ENCODE measurements at places on chromosomes 7 and 10.

GRCh38 chr7:144866189-144866588, 30.3 kb upstream of the TPK1 start:
- no peak for DNase-seq

DNA sequence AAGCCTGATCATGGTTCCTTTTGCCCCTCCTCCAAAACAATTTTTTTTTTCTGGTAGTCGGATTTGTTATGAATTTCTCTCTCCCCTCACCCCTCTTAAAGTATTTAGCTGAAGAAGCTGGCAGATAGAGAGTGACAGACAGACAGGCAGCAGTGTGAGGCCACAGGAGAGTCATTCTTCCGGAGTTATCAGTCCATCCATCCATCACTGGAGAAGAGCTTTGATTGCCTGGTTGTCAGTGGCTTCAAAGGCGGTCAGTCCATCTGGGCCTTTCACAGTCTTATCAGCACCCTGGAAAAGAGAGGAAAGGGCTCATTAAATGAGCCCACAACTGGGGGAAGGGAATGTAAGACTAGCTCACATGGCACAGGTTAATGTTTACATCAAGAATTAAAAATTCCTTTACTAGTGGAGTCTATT, 47.4 kb downstream of the MTPN start:
- no peak for DNase-seq

- no peak for DNase-seq
Observed at GRCh38 chr7:147376192-147376591, 1214.4 kb upstream of the C7orf33 start.

- DNase-seq: no peak
Observed at GRCh38 chr10:117694190-117694589, 151.6 kb downstream of the EMX2 start.

DNA sequence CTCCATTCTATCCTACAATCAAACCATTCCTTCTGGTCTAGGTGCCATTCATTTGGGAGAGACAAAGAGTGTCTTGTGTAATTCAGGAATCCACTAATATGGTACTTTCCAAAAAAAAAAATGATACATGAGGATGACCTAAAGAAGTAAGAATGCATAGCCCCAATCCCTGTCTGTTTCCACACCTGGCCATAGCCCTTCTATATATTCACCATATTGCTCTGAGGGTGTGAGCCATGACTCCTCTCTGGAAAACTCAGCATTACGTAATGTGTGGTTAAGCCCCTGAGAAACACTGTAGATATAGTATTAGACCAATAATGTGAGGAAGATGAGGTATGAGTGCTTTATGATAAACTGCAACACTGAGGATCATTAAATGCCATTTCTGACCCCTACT, 592.7 kb downstream of the INHBA start:
- DNase-seq: no peak

DNA sequence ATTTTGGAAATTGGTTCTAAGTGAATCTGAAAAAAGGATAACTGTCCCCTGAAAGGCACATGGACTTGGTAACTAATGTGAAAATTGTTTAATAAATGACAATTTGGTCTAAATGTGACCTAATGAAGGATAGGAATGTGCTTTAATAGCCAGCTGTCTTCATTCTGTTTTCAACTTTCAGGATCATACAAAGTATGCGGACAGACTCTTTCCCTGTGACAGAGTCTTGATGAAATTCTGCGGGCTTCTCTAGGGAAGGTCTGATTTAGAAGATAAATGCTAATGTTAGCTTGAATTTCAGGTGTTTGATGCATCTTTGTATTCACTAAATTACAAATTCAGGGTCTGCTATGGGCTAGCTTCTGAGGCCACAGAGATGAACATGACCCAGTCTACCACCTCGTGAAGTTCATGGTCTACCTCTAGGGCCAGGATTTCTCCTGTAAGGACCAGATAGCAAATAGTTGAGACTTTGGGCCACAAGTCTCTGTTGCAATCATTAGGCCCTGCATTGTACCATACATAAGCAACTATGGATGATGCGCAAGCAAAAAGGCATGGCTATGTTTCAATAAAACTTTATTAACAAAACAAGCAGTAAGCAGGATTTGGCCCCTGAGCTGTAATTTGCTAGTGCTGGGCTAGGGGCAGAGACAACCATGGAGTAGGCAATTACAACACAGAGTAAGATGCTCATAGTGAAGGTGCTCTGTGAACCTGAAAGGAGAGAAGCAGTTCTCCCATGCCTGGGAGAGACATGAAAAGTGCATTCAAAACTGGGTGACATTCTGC, 368.6 kb downstream of the INHBA start:
- DNase-seq: no peak

- DNase-seq: peak; percentile 6
Observed at GRCh38 chr7:137820677-137821420, 25.9 kb downstream of the DGKI start.

DNA sequence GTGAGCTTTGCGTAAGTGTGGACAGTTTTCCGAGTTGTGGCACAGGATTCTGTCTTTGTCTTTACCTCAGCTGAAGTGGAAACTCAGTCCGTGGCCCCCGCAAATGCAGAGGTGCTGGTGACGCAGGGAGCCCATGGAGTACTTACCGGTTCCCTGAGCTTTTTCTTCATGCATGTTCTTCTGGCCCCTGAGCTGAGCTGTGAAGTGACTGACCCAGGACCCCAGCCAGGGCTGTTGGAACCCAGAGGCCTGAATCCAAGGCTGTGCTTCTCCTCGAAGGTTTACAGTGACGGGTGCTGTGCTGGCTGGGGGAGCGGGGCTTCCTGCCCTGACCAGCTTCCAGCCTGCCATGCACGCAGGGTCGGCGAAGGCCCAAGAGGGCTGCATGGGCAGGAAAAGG, 223.5 kb downstream of the GLRX3 start:
- no peak for DNase-seq

- no peak for DNase-seq
Observed at GRCh38 chr10:11073410-11073809, 55.7 kb downstream of the CELF2 start.

- no peak for DNase-seq
Observed at GRCh38 chr7:99829524-99830160, 1.8 kb downstream of the CYP3A43 start.

DNA sequence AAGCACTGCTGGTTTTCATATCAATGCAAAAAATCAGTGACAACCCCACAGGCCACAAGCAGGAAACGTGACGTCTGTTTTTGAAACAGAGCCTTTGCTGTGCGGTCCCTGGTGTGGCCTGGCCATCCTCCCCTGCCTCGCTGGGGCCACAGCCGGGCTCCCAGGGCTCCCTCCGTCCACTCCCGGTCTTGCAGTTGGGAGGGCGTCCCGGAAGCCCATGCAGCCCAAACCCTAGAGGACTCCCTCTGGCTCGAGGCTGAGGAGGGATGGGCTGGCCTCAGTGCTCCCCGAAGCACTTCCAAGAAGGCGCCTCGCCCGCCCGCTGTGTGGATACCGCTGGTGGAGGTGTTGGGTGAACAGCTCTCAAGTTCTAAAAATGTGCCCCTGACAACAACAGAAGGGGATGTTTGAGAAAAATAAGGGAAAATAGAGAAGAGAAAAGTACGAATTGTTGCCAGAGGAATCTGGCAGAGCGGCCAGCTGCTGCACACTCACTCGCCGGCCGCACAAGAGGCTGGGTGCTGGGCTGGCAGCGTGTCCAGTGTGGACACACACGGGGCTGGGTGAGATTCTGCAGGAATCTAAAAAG, 73.5 kb downstream of the ZRANB1 start:
- no peak for DNase-seq

GRCh38 chr10:17425584-17426262, 28.7 kb downstream of the ST8SIA6 start:
- no peak for DNase-seq

GRCh38 chr10:13871011-13871410, 284.2 kb downstream of the PRPF18 start:
- DNase-seq: no peak

- peak; percentile 95 for DNase-seq
Observed at GRCh38 chr10:119253433-119254174, 46.2 kb downstream of the GRK5 start.

GRCh38 chr10:59104186-59104585, 72.3 kb upstream of the PHYHIPL start:
- DNase-seq: no peak

Measured in HFFc6 (cell line).